ENCODE measurements at places on chromosomes 4 and X.

GRCh38 chr4:185479507-185479971 is 8.0 kb upstream of the CCDC110 start:
- no peak for DNase-seq

DNA sequence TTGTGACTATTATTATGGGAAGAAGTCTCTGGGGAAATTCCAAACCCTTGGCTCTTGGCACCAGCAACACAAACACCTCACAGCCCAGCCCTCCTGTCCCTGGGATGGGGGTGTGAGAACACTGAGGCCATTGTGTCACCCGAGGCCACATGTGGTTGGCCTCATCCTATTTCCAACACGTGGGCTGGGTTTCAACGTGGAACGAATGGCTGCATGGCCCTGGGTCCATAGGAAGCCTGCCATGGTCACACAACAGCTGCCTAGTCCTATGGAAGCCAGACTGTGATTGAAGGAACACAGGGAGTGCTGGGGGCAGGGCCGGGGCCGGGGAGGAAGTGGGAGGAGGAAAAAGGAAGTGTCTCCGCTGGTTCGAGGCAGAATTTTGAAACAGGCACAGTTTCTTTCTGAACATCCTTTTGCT is 10.0 kb downstream of the CLCN4 start:
- DNase-seq: no peak

DNA sequence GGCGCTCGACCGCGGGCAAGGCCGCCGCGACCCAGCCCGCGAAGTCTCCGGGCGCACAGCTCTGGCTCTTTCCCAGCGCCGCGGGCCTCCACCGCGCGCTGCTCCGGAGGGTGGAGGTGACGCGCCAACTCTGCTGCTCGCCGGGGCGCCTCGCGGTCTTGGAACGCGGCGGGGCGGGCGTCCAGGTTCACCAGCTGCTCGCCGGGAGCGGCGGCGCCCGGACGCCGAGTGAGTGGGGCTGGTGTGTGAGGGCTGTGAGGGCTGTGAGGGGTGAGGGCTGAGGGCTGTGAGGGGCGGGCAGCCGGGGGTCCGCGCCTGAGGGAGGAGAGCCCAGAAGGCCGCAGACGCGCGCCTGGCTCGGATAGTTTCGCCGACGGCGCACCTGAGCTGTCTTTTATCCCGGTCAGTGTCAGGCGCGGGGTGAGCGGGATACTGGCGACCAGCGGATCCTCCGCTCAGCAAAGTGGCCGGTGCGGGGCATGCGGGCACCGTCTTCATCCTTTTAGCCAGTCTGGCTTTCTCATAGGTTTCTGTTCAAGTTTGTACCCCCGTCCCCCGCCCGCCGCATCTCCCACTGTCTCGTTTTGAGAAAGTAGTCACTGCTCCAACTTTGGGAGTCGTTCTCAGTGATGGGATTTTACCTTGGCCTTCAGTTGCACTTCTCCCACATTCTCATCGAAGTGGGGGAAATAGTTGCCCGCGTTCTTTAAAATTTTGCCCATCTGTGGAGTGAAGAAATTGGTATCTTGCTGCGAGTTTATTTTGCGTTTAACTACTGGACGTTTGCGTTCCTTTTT is 586 bp downstream of the HERC5 start:
- no peak for DNase-seq

DNA sequence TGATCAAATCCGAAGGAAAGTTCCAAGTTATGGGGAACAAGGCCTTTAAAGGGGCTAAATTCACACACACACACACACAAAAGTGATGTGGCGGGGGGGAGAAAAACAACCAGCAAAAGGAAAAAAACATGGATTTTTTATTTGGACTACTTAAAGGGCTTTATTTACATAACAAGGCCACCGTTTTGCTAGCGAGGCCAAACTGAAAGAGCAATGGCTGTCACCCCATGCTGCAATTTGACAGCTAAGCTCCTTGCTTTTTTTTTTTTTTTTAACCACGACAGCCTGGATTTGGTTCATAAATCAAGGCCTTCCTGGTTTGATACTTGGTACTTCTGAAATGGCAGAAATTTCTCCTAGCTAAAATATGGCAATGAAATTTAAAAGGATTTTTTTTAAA is 99.6 kb upstream of the PTCHD1 start:
- DNase-seq: no peak

- DNase-seq: no peak
These were observed 94.9 kb downstream of the ARHGAP24 start for GRCh38 chr4:85569730-85570299.

- no peak for DNase-seq
These were observed 372.6 kb downstream of the BCOR start for GRCh38 chrX:39725114-39725513.

GRCh38 chr4:47374477-47374876 is 89.0 kb downstream of the COMMD8 start:
- DNase-seq: no peak

- DNase-seq: no peak
These were observed 686.5 kb downstream of the GABRG1 start for GRCh38 chr4:45437381-45437780.

DNA sequence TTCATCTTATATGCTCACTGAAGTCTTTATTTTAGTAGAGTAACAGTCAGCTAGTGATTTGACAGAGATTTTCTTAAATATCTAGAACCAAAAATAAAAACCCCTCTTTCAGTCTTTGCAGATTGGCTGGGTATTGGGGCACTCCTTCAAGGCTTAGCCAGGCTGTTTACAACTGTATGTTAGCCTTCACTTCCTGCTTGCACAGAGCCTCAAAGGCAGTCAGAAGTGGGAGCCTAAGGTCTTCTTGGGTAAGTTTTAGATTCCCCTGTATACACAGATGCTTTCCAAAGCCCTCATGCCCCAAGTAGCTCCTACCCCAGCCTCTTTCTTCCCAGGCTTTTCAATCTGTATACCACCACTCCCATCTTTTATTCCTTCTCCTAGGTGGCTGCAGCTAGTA is 136.1 kb upstream of the STIM2 start:
- DNase-seq: no peak

DNA sequence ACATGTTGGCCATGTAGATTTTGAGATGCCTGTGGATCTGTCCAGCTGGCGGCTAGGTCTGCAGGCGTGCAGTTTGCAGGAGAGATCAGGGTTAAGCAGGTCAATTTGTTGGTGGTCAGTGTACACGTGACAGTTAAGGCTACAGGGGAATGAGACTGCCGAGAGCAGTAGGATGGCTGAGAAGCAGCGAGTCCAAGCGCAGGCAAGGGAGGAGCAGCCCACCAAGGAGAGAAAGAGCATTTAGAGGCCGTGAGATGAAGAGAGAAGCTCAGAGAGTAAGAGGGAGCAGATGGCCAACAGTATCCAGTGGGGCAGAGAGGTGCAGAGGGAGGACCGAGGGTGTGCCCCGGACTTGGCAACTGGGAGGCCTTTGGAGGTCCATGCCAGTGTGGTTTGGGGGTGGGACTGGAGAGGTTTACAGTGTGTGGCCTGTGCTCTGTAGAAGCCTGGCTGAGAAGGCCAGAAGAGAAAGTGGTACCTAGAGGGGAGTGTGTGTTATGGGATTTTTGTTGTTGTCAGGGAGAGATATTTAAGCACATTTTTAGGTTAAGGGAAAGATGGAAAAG is 18.4 kb downstream of the SNX25 start:
- DNase-seq: no peak

- DNase-seq: no peak
These were observed 30.9 kb upstream of the HAND2 start for GRCh38 chr4:173560896-173561295.

- no peak for DNase-seq
These were observed 10.7 kb downstream of the TMPRSS11D start for GRCh38 chr4:67873116-67873515.

Data from retinal pigment epithelial cell (primary cell).